Ovary (tissue), 10 donors: ENCODE measurements at places on chromosomes 7 and 10. TPM values are rescaled to one million over a fixed set of nuclear protein-coding genes. Genes with fewer than 3 reads are reported as not detected.
A peak's percentile ranks its signal among the peaks of the same experiment; 100 is the strongest.

Gene RPEL1
- total RNA-seq, result not detected

- no peak for DNase-seq
Measured at GRCh38 chr10:83062871-83063270, 1076.4 kb upstream of the GHITM start.

- DNase-seq, result no peak
Measured at GRCh38 chr7:123847868-123848267, 2.9 kb downstream of the HYAL4 start.

DNA sequence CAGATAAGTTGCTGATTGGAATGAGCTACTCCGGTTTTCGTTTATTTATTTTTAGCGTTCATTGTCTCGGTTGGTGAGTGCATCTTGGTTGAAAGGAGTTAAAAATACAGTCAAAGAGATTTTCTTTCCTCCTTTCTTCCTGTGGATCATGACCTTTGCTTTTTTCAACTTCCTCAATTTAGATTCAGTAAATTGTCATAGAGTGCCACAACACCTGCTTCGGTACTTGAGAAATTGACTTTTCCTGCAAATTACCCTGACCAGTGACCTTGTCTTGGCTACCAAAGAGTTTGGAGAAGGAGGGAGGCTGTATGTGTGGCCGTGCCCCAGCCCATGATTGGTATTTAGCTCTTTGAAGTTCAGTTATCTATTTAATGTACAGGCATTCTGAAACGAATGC, 128.7 kb downstream of the FAM204A start:
- DNase-seq, result no peak

GRCh38 chr7:95290166-95290830, 34.0 kb downstream of the PON1 start:
- DNase-seq, result no peak

DNA sequence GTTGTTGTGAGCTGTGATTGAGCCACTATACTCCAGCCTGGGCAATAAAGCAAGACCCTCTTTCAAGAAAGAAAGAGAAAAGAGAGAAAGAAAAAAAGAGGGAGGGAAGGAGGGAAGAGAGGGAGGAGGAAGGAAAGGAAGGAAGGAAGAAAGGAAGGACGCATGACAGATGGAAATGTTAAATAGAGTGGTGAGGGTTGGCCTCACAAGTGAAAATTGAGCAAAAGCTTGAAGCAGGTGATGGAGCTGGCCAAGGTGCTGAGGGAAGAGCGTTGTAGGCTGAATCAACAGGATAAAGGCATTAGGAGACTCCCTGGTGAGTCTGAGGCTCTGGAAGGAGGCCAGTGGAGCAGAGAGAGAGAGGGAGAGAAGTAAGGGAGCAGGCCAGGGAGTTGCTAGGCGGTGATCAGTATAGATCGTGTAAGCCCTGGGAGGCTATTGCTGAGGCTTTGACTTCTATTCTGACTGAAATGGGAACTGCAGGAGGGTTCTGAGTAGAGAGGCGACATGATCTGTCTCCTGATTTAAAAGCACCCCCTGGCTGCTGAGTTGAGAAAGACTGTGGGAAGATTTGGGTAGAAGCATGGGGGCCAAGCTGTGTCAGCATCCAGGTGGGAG, 26.5 kb upstream of the TMEM248 start:
- no peak for DNase-seq

GRCh38 chr7:81469869-81470723, 299.8 kb downstream of the HGF start:
- DNase-seq, result peak; percentile 59
